ENCODE measurements at places on chromosomes 1 and 21.

DNA sequence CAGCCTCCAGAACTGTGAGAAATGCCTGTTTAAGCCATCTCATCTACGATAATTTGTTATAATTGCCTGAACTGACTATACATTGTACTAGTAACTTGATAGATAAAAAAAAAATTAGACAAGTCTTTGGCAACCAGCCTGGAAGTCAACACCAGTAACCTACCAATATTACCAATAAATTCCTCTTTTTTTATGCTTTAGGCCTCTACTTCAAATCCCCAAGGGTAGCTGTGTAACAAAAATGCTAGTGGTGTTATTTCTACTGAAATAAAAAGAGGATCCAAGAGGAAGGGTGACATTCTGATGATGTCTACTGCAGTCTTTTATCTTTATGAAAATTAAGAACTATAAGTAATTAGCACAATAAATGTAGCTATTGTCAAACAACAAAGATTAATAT, 151.7 kb upstream of the SAMSN1 start:
- no peak for DNase-seq

- DNase-seq = no peak
These were observed 208.2 kb upstream of the USP25 start for GRCh38 chr21:15521644-15522001.

DNA sequence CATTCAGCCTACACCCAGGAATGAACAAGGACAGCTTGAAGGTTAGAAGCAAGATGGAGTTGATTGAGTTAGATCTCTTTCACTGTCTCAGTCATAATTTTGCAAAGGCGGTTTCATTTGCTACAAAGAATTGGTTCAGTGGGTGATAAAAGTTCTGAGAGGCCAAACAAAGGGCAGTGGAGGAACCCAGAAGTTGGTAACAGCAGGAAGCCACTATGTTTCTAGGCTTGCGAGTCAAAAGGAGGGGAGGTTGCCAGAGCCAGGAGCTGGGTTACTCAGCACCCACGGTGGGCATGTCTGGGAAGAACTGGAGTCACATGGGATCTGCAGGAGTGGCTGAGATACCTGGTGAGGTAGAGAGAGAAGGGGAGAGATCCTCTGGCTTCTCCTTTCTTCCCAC, 64.2 kb upstream of the MRPS6 start:
- no peak for DNase-seq

DNA sequence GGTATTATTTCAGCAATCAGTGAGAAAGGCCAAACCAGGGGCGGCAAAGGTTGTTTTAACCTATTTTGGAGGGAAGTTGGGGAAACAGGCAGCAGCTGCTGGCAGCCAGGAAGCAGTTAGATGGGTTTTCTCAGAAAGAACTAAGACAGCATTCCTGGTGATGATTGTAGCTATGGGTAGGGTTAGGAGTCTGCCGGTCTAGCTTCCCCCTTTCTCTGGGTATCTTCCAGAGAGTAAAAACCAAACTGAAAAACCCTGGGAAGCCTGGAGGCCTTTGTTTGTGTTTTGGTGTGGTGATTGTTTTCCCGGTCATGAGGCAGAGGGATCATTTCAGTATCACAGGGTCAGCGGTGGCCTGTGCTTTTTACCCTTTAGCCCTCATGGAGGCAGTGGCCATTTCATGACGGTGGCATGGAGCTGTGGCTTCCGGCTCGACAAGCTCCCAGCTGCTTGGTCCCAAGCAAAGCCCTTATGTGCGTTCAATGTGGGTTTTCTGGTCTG, 19.5 kb upstream of the TNFRSF1B start:
- DNase-seq = no peak

DNA sequence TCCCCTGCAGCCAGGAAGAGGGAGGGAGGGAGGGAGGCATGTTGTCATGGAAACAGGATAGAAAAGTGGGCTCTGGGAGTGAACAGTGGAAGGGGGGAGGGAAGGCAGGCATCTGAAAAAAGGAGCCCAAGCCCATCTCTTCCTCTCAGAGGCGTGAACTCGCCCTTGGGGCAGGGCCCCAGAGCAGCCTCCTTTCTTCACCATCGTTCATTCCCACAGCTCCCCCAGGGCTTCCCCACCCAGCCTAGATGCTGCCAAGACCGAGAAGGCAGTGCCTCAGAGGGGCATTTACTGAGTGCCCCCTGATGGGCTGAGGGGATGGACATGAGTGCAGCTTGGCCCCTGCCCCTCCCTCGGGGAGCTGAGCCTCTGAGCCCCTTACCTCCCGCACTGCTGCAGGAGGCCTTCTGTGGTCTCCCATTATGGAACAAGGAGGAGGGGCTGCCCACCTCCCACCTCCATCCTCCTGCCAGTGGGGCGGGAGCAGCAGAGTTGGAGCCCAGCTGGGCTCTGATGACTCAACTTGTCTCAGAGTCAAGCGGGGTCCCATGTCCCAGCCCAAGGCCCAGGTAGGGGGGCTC, 39.1 kb upstream of the KIF21B start:
- DNase-seq = no peak

GRCh38 chr21:45638707-45639106, 4.8 kb upstream of the PCBP3 start:
- DNase-seq = no peak

GRCh38 chr1:20343149-20343937, 52.7 kb downstream of the VWA5B1 start:
- no peak for DNase-seq

DNA sequence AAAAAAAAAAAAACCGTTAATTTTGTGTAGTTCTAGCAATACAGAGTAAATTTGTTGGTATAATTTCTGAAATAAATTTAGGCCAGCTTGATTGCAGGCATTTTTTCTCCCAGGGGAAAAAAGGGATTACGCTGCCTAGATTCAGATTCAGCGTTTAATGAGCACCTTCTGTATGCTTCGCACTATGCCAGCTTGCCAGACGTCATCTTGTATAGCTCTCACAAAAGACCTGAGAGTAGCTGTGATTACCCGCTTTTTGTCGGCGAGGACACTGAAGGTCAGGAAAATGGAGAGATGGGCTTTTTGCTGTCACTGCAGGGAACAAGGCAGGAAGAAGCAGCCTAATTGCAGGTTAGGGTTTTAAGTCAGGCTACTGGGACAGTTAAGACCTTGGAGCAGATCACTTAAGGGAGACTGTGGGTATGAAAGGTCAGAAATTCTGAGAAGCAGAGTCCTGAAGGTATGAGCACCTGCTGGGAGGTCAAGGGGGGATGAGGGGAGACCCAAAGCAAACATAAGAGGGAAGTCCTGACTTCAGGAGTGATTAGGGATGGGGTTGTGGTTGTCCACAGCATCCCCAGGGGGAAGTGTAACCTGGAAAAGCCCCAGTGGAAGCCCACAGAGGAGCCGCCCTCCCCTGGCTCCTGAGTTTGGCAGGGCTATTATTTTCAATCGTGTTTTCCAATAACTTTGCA, 39.0 kb downstream of the TMCC2 start:
- no peak for DNase-seq

GRCh38 chr1:3771108-3772026, 1.2 kb upstream of the SMIM1 start:
- no peak for DNase-seq
